ENCODE measurements at places on chromosomes 12 and 14.

GRCh38 chr12:1594006-1594260 lies 448 bp downstream of the FBXL14 start:
- no peak for DNase-seq

- no peak for DNase-seq
Observed at GRCh38 chr12:131030472-131031328, 77.0 kb downstream of the ADGRD1 start.

DNA sequence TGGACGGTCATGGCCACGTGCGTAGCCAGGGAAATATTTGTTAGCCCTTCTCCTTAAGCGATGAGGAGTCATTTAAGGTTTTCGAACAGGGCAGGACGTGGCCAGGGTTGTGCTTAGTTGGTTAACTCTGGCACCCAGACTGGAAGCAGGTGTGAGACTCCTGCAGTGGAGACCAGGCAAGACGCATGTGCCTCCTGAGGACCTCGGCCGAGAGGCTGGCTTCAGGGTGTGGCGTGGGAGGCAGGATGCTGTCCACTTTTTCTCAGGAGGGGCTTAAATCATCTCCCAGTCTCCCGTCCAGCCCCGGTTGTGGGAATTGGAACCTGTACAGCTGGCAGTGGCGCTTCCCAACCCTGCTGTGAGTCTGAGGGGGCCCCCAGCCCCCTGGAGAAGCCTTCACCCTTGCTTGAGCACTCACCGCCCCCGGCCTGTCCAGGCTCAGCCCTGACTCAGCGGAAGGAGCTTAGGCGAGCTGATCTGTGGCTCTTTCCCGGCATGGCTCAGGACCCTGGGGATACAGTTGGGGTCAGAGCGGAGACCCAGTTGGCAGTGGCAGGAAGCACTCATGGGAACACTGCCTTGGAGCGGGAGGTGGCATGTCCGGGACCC lies 46.3 kb upstream of the TSPAN9 start:
- no peak for DNase-seq

DNA sequence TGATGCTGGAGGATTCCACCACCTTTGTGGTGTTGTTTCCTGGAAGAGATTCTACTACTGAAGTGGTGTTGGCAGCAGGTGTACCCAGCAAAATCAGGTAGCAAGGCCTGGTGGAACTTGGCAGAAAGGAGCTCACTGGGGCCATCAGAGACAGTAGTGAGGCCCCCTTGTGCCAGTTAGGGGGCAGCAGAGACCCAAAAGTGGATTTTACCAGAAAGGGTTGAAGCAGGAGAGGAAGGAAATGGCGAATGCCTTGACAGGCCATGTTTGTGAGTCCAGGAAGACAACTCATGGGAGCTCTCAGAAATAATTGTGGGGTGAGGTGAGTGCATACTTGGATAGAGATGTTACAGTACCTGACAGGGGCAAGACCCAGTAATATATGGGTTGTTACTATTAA lies 137.7 kb upstream of the FGD4 start:
- DNase-seq, result no peak

DNA sequence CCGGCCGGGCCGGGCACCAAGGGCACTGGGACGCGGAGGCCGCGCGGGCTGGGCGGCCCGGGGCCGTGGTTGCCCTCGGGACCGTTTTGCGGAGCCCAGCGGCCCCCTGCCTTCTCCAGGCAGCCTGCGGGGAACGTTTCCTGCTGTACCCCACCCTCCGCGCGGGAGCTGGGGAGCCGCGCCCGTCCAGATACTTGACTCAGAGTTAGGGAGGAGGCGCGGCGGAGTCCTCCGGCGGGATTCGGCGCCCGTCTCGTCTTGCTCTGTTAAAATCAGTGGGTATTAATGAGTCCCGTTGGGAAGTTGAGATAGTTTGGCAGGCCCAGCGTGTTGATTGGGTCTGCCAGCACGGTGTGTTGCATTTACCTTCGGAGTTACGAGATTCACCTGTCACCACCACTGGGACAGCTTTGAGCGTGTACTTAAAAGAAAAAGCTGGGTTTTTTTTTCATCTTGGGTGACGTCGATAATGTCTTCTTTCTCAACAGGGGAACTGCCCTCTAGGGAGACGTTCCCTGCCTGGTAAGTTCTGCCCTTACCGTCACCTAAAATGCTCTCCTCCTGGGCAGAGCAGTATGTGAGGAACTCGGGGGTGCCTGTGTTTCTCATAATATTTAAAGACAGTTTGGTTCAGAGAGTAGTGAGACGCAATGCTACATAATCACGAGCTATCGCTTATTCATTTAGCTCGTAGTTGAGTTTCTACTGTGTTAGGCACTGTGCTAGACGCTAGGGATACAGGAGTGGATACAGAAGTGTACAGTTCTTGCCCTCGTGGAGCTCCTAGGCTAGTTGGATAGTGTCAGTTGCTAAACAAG lies 596 bp downstream of the DLST start:
- no peak for DNase-seq

- DNase-seq, result no peak
Observed at GRCh38 chr14:101222362-101223070, 319.0 kb upstream of the RTL1 start.

GRCh38 chr14:83611491-83611890 lies 1918.5 kb upstream of the FLRT2 start:
- no peak for DNase-seq

- no peak for DNase-seq
Observed at GRCh38 chr12:42767326-42767954, 177.9 kb upstream of the PRICKLE1 start.
